WTC11 (cell line): ENCODE measurements at places on chromosomes 11 and 22. TPM values are rescaled to one million over a fixed set of nuclear protein-coding genes. Genes with fewer than 3 reads are reported as not detected.

BUD13 gene
- total RNA-seq, result 20.7 to 24.6 TPM (median 22.4 TPM) in 3 replicates

- H3K36me3 ChIP-seq, result no peaks in the 10 kb centered on the region
- DNase-seq, result no peak
- no peak overlapping the region for H3K27ac ChIP-seq
- H3K4me1 ChIP-seq, result peaks cover 8% of the 10 kb centered on the region
- no peak overlapping the region for H3K4me3 ChIP-seq
Observed at GRCh38 chr11:36411202-36411640, 98.9 kb downstream of the TRAF6 start.

DNA sequence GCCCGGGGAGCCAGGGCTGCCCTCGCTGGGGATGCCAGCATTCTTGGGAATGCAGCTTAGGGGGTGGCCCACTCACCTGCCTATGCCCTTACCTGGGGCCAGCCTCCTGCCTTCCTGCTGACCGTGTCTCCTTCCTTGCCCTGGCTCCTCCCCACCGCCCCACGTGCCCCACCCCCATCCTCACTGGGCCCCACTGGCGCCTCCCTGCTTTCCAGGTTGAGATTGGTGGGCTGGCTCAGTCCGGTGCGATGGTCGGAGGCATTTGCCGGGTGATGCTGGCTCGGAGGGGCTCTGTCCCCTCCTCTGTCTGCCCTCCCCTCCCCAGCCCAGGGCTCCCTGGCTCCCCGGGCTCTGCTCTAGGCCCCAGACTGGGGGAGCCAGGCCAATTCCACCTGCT is 34.1 kb upstream of the GRAMD4 start:
- no peak overlapping the region for H3K4me3 ChIP-seq
- peak; percentile 37 for DNase-seq
- H3K27ac ChIP-seq, result no peak overlapping the region; the same call in 1 of the 2 replicates
- H3K27me3 ChIP-seq, result no peaks in the 10 kb centered on the region
- H3K4me1 ChIP-seq, result peaks cover 45% of the 10 kb centered on the region

DNA sequence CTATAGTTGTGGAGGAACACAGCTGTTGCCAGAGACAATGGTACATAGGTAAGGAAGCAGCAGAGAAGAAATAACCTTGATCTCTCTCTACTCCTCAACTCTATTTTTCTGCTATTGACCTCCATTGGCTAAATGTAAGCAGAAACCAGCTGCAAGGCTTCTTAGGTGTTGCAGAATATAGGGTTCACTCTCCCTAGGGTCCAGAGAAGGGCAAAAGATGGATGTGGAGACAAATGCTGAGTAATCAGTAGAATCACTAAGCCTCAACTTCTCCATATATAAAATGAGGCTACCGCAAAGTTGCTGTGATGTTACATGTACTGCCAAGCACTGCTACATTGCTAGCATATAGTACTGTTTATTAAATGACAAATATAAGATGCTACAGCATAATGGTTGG is 120.6 kb downstream of the PDE3B start:
- H3K4me3 ChIP-seq, result no peak overlapping the region
- H3K27me3 ChIP-seq, result no peaks in the 10 kb centered on the region
- DNase-seq, result no peak

DNA sequence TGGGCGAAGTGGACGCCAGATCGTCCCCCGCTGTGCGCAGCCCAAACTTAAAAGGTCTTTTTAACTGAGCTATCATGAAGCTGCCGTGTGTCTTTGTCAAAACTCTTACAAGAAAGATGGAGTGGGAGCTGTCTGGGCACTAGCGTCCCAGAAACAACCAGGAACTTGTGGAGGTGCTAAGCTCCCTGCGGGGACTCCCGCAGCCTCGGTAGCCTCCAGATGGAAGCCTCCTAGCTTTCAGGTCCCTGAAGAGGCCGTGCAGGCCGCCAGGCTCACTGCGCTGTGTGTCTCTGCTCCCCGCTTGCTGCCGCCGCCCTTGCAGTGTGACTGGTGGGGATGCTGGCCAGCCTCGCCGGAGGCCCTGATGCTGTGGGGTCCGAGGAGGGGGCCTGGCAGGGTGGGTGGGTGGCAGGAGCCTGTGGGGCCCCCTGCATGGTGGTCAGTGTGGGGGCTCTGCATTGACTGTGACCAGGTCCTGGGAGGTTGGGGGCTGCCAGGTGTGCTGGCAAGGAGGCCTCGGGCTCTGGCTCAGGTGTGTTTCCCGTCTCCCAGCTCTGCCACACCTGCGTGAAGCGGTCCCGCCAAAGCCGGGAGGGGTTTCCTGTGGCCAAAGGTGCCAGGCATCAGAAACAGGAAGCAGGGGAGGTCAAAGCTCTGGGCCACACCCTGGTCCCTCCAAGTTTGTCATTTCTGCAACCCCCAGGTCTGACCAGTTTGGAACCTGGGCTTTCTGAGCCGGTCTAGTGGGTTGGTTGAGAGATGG is 1.2 kb downstream of the TRABD start:
- no peaks in the 10 kb centered on the region; the same call in 1 of the 2 replicates for H3K27me3 ChIP-seq
- H3K36me3 ChIP-seq, result no peaks in the 10 kb centered on the region; the same call in 1 of the 2 replicates
- peak overlapping the region; percentile 93 for H3K4me3 ChIP-seq
- no peak for DNase-seq
- peak overlapping the region; percentile 71; the same call in 1 of the 2 replicates for H3K27ac ChIP-seq

DNA sequence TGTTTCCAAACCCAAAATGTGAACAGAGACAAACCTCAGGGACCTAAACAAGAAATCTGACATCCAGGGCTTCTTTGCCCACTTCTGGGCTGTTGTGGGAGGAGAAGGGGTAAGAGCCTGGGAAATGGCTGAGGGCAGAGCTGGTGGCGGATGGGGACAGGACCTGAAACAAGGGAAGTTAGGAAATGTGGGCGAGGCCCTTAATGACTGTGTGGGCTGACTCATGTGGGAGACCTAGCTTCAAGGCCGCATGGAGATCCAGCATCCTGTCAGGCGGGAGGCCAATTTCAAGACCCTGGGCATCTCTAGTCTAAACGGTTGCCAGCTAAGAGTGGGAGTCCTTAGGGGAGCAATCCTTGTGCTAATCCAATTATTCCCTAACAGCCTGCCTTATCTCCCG is 2.1 kb upstream of the OAF start:
- no peaks in the 10 kb centered on the region for H3K36me3 ChIP-seq
- H3K27me3 ChIP-seq, result peaks cover 92% of the 10 kb centered on the region
- DNase-seq, result no peak
- peaks cover 26% of the 10 kb centered on the region for H3K4me1 ChIP-seq

DNA sequence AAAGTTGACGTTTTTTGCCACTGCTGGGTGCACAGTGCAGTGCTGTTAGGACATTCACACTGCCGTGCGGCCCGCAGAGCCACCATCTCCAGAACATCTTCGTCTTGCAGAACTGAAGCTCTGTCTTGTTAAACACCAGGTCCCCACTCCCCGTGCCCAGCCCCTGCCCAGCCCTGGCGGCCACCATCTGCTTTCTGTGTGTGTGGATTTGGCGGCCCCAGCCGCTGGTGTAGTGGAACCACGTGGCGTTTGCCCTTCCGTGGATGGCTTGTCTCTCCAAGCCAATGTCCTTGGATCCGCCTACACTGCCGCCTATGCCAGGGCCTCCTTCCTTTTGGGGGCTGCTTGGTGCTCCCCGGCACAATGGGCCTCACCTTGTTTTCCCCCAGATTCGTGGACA is 8.2 kb upstream of the MUC5AC start:
- H3K4me3 ChIP-seq, result no peak overlapping the region
- H3K4me1 ChIP-seq, result no peaks in the 10 kb centered on the region
- no peak overlapping the region for H3K27ac ChIP-seq
- DNase-seq, result no peak
- H3K36me3 ChIP-seq, result peaks cover 4% of the 10 kb centered on the region

DNA sequence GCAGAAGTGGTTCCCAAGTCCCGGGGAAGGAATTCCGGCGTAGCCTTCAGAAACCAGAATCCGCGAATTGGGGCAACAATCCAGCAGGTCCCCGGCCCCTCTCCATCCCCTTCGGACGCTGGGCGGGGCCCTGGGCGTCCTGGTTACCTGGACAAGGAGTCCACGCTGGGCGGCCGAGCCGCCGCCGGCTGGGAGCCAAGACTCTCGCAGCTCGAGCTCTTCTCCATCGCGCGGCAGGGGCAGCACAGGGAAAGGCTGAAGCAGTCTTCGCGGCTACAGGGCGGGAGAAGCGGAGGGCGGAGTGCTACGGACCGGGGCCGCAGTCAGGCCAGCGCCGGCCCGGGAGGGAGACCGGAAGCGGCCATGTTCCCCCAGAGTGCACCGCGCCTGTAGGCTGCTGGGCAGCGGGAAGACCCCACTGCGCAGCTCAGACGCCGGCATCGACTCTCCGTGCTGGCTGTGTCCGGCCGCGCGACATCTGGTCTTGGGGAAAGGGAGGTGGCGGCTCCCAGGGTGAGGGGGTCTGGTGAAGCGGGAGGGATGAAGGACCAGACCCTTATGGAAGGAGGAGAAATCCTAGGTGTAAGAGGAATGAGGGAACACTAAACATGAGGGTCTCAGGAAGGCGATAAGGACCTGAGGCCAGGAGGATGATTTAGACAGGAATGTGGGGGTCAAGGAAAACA is at the start of gene MTMR2:
Gene MTMR2, minus strand, starts transcription at position 380 of the 686 bp plus-strand sequence. Its CDS starts 153 bp downstream, at position 227.
- H3K27ac ChIP-seq, result peak within 1 kb of the TSS; percentile 99
- DNase-seq, result peak; percentile 82
- H3K36me3 ChIP-seq, result no peaks in the 10 kb centered on the region
- H3K27me3 ChIP-seq, result no peaks in the 10 kb centered on the region
- peaks cover 22% of the 10 kb centered on the region for H3K4me1 ChIP-seq
- H3K4me3 ChIP-seq, result peak within 1 kb of the TSS; percentile 95

MGAT3 gene
- total RNA-seq, result 10.3 to 11.4 TPM (median 11.4 TPM) in 3 replicates

MRGPRE gene
- total RNA-seq, result not detected in 3 replicates

DNA sequence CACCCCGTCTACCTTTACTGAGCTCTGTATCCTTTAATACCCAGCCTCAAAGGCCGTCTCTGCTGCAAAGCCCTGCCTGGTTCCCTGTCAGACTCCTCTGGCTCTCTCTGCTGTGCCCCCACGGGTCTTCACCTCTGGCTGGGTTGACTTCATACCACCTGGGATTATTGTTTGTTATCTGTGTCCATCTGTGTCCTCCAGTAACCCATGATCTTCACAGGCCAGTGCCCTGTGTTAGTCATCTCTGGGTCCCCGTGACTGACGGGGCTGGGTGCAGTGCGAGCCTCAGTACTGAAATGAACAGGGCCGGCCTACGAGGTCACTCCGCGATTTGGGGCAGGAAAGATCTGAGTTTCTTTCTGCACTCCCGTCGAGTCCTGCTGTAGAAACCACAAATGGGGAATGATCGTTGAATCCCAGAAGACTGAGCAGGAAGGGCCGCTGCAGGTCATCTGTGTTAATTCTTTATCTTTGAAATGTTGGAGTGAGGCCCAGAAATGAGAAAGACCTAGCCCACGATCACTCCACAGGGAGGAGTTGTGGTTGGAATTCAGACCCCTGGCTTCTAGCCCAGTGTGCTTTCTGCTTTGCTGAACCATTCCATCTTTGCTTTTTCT is 12.3 kb upstream of the TUB start:
- peaks cover 48% of the 10 kb centered on the region for H3K4me1 ChIP-seq
- no peak for DNase-seq
- no peak overlapping the region for H3K4me3 ChIP-seq
- peaks cover 8% of the 10 kb centered on the region; the same call in 1 of the 2 replicates for H3K27me3 ChIP-seq
- H3K27ac ChIP-seq, result peak overlapping the region; percentile 63

GRCh38 chr11:64367931-64368672 is 9.1 kb downstream of the RPS6KA4 start:
- no peak overlapping the region for H3K4me3 ChIP-seq
- peaks cover 40% of the 10 kb centered on the region for H3K36me3 ChIP-seq
- H3K4me1 ChIP-seq, result peaks cover 5% of the 10 kb centered on the region

DNA sequence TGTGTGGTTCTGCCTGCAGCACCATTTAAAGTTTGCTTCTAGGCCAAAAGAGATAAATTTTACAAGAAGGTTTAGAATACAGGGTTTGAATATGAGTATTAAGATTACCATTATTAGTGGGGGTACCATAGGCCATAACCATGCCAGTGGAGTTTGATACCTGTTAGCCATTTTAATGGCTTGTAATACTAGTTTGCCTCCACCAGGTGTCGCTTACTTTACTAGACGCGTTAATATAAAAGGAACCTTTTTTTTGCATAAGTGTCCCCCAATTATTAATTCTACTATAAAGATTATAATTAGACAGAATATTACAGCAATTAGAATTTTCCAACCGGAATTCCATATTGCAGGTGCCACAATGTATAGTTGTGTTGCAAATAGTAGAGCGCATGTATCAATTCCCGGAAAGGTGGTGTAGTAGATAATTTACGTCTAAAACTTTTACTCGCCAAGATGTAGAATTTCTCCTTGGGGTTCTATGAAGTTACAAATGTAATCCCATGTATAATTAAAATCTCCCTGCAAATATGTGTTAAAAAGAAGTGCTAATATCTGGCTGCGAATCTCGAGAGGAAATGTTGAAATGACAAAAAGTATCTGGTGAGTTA is 16.1 kb downstream of the MS4A6E start:
- H3K4me3 ChIP-seq, result no peak overlapping the region
- H3K27me3 ChIP-seq, result no peaks in the 10 kb centered on the region
- no peak overlapping the region for H3K27ac ChIP-seq
- no peaks in the 10 kb centered on the region for H3K36me3 ChIP-seq
- no peak for DNase-seq

DNA sequence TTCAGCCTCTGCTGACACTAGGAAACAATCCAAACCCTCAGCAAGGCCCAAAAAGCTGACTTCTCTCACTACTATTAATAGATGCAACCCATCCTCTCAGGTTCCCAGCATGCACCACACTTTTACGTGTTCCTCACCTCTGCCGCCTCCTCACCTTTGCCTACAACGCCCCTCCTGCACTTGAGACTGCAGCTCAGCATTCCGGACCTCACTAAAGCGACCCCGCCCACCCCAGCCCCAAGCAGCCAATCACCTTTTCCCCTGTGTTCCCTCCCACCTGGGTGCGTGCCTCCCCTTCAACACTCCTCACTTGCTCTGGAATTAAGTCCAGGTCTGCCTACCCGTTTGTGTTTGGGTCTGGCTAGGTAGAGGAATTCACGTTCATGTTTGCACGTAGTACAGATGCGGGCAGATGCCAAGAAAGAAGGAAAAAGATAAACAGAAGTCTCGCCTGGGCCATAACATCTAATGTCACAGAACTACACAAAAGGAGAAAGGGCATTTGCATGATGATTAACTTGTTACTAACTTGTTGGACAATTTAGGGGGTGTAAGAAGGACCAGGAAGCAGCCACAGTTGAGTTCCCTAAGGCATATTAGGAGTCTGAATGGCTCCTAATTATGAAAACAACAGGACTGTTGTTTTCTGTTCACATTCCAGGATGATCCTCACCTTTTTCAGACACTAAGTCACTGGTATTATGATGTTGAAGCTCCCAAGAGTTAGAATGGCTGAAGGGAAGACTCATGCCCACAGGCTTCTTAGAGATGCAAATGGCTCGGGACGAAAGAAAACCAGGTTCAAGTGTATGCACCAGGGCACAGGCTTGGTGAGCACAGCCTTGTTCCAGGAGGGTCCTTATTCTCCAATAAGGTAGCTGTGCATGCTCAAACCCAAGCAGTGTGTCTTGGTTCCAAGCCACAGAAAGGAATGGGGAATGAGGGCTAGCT is 102.2 kb downstream of the MICAL3 start:
- no peaks in the 10 kb centered on the region for H3K27me3 ChIP-seq
- peaks cover 15% of the 10 kb centered on the region; the same call in 1 of the 2 replicates for H3K4me1 ChIP-seq
- H3K4me3 ChIP-seq, result peak overlapping the region; percentile 51
- H3K27ac ChIP-seq, result peak overlapping the region; percentile 95

CHORDC1 gene
- 71.8 to 83.4 TPM (median 74.0 TPM) in 3 replicates for total RNA-seq

- H3K4me1 ChIP-seq, result peaks cover 46% of the 10 kb centered on the region
- H3K4me3 ChIP-seq, result peak overlapping the region; percentile 100; the same call in 1 of the 2 replicates
- H3K27me3 ChIP-seq, result no peaks in the 10 kb centered on the region; the same call in 1 of the 2 replicates
Observed at GRCh38 chr11:82903843-82904586, 2.5 kb downstream of the DDIAS start.
